ENCODE measurements at places on chromosomes 16 and 17.

DNA sequence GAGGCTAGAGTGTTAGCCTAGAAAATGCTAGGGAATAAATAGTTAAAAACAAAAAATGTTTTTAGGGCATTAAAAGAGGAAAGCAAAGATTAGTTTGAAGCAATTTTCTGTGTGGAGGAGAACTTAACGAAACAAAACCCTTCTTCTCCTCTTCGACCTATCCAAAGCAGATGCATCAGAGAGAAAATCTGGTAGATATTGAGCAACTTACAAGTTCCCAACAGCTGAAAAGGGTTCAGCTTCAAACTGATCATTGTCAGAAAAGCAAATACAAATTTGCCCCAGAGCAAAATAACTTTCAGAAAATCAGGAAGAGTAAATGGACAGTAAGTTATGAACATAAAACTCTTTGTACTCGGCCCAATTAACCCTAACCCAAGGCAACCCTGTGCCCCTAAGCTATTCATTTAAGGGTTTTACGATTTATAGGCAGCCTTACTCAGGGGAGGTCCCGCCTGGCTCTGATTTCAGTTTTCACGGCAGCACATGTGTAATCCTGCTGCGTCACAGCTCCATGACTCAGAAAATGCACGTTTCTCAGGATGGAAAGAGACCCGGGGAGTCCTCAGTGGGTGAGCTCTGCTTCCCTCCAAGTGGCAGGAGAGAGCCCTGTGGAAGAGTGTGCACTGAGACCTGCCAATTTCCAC lies 405.7 kb upstream of the SALL1 start:
- peak; percentile 39 for DNase-seq

- DNase-seq = peak; percentile 77
These were observed 28.0 kb downstream of the MRM1 start for GRCh38 chr17:36629252-36629847.

GRCh38 chr16:27355610-27356009 lies 41.8 kb downstream of the IL4R start:
- peak; percentile 24 for DNase-seq

DNA sequence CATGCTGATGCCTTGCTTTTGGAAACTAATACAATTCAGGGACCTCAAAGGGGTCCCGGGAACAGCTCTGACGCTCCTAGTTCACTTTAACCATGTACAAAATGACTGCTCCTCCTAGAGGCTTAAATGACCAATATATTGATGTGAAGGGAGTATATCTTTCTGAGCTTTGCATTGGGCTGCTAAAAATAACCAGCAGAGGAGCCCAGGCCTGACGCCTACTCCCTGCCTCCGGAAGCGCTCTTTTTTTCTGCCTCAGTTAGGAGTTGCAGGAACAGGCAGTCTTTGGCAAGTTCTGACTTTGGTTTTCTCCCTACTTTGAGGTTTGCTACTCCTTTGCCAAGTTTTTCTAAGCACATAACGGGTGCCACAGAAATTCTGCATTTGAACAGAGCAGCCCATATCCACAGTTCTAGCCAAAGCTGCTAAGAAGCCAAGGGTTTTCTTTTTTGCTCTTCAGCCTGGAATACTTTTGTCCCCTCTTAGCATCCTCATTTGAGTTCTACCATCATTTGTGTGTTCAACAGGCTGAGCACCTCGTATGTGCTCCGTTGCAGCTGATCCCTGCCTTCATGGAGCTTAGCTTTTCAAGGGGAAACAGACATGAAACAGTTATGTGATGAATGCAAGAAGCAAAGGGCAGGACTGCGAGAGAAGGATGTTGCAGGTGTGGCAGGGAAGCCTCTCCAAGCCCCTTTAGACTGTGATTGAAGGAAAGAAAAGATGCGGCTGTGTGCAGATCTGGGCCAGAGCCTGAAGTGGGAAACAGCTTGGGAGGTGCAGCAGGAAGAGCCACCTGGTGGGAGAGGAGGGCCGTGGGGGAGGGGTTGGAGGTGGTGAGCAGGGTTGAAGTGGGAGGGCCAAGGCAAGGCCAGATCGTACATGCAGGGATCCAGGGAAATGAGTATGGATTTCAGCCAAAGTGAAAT lies 2.8 kb upstream of the NAGPA start:
- no peak for DNase-seq

DNA sequence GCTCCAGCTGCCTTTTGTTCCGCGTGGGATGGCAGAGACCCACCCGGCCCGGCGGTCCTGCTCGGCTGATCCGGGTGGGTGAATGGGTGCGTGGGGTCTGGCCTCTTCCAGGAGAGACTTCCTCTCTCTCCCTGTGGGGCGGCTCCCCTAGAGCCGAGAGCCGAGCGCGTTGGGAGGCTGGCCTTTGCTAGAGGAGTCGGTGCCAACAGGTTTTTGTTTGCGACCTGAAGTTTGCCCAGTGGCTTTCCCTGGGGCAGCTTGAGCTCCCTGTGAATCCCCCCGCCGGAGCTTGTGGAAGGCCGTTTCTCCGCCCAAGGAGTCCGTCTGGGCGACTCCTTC lies 970 bp downstream of the EPN2 start:
- peak; percentile 28 for DNase-seq

DNA sequence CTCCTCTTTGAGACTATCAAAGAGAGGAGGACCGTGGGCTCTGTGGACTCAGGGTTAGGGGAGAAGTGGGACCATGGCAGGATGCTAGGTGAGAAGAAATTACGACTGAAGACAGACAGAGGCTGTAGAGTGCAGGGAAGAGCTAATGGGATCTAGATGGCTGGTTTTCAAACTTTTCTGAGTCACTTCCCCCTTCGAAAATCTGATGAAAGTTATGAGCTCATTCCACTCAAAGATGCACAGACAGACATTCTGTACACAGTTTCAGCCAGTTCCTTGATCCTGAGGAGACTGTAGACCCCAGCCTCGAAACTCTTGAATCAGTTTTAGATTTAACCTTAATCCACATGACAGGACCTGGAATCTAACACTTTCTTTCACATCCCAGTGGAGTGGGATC lies 40.7 kb downstream of the RGS9 start:
- no peak for DNase-seq

DNA sequence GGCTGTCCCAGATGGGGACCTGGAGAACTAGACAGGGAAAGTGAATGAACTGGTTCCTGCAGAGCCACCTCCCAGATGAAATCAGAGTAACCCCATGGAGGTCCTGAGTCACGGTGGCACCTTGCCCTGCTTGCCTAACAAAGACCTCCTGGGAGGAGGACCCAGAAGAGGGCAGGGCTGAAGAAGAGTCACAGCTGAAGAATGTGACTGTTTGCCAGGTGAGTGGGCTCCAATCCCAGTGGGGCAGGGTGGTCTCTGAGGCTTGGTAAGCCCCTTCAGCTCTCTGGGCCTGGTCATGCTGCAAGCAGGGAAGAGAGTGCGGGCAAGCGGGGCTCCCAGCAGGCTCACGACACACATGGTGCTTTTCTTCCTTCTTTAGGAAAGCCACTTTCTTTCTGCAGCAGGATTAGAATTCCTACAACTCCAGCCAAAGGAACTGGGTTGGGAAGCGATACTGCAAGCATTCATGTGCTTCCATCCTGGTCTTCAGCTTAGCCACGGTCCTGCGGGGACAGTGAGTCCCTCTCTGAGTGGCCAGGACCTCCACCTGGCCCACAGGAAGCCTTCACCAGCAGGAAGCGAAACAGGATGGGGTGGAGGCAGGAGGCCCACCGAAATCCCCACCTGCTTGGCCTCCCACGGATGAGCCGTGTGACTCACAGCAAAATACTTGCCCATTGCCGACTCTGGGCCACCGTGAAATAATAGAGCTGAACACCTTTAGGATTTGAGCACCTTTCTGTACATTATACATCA lies 4.3 kb downstream of the C16orf74 start:
- DNase-seq = no peak

DNA sequence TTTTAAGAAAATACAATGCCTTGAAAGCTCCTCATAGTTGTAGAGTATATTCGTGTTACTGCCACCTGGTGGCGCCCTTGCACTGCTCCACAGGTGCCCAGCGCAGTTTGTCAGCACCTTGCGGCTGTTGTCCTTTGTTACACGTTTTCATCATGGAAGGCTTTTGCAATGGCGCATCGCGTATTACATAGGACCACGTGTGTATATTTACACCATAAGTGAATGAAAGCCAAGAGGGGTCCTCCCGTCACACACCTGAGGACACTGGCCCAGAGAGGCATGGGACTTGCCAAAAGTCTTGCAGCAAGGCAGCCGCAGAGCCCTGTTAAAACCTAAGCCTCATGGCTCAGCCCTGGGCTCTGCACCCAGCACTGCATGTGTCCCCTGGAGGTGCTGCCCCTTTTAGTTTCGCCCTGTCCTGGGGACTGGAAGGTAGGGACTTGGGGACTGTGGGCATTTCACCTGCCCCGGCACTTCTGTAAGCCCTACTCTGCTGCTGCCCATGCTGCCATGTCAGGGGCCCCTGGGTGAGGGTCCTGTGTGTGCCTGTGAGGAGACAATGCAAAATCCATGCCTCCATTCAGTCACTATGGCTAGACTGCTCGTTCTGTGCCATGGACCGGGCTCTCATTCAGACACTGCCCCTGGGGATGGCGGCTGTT lies 24.3 kb downstream of the POLR3E start:
- DNase-seq = peak; percentile 58

- no peak for DNase-seq
These were observed 22.9 kb downstream of the SOCS1 start for GRCh38 chr16:11232852-11233726.

- DNase-seq = no peak
These were observed 39.9 kb upstream of the MRC2 start for GRCh38 chr17:62587554-62587953.

- no peak for DNase-seq
These were observed 228.8 kb downstream of the C16orf78 start for GRCh38 chr16:49602201-49602975.

DNA sequence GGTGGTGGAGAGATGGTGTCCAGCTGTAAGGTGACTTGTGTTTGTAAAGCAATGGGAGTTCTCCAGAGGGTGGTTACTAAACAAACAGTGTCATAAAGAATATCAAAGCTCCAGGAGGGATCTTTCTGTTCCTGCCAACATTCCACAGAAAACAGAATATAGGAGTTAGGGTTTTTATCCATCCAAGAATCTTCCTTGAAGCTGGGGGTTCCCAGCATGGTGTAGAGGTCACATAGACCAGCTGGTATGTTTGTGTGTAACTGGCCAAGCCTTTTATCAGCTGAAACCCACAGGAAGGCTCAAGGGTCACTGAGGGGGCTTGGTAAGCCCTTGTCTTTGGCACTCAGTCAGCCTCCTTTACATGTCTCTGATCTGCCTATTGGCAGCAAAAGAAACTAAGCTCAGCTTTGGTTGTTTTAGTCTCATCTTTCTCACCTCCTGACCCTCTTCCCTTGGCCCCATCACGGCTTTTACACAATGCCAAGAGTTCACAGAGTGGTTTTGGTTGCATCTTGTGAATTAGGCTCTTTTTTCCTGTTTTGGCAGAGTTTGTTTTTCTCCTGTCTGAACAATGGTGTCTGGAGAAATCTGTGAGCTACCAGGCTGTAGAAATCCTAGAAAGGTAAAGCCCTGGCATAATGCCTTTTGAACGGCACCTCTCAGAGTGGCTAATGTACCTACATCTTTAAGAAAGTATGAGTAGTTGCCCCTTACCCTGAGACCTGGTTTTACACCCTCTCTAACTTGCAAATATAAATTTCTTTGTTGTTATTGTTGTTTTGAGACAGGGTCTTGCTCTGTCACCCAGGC lies 4.6 kb downstream of the CNTD1 start:
- DNase-seq = no peak

DNA sequence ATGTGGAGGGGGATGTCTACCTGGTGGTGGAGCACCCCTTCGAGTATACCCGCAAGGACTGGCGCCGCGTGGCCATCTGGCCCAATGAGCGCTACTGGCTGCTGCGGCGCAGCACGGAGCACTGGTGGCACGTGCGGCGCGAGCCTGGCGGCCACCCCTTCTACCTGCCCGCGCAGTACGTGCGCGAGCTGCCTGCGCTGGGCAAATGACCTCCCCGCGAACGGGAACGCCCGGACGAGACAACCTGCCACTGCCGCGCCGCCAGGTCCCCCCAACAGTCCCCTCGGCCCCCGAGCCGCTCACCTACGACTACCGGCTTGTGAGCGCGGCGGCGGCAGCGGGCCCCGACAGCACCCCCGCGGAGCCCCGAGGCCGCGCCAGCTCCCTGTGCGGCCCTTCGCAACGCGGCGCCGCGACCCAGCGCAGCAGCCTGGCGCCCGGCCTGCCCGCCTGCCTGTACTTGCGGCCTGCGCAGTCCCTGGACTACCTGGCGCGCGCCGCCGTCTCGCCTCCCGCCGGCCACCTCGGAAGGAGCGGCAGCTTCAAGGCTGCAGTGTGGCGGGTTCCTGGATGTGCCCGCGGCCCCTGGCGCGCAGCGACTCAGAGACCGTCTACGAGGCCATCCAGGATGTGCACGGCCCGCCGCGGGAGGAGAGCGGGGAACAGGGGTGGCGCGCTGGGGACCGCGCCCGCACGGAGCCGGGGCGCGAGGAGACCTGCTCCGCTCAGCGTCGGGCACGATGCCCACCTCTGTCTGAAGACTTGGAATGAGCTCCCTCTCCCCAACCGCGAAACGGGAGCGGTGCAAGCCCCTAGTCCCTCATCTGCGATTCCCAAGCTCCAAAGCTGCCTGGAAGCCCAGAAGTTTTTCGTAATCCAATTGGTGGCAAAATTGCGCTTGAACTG lies 48.7 kb upstream of the AMZ2 start:
- no peak for DNase-seq

DNA sequence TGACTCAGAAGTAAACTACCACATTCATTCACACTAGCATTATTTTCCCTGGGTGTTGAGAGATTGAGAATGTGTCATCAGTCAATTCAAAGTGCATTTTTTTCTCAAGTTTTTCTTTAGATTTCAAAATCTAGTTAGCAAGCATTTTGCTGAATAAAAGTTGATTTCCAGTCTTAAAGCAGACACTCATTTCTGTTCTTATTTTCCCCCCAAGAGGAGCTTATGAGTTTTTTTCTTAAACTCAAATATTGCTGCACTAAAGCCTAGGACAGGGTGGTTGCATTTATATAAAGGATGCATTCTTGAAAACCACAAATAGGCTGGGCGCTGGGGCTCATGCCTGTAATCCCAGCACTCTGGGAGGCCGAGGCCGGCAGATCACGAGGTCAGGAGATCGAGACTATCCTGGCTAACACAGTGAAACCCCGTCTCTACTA lies 15.3 kb downstream of the CDH3 start:
- DNase-seq = no peak

DNA sequence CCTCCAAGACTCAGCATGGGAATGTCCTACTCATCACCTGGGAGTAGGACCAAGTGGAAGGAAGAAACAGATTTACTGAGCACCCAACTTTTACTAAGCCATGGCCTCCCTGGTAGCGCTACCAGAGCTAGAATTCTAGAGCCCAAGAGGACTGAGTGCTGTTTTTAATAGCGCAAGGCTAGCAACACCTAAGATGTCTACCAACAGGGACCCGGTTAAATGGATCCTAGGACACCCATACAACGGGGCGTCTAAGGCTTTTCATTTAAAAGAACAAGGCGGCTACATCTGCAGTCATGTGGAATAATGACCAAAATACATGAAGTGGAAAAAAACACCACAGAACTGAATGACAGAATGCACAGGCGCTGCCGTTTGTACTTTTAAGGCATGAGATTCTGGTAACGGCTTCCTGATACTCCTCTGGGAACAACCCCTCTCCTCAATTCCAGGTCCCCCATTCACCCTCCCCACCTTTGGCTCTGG lies 5.1 kb downstream of the GGA2 start:
- DNase-seq = no peak
